ENCODE measurements at places on chromosomes 16 and 17.
A peak's percentile ranks its signal among the peaks of the same experiment; 100 is the strongest.

- DNase-seq = peak; percentile 48
These were observed 643 bp downstream of the HSDL1 start for GRCh38 chr16:84144209-84144858.

GRCh38 chr16:6209355-6209930 lies 1111.8 kb upstream of the EEF2KMT start:
- no peak for DNase-seq

GRCh38 chr17:48611213-48611612 lies 396 bp upstream of the HOXB7 start:
- no peak for DNase-seq

DNA sequence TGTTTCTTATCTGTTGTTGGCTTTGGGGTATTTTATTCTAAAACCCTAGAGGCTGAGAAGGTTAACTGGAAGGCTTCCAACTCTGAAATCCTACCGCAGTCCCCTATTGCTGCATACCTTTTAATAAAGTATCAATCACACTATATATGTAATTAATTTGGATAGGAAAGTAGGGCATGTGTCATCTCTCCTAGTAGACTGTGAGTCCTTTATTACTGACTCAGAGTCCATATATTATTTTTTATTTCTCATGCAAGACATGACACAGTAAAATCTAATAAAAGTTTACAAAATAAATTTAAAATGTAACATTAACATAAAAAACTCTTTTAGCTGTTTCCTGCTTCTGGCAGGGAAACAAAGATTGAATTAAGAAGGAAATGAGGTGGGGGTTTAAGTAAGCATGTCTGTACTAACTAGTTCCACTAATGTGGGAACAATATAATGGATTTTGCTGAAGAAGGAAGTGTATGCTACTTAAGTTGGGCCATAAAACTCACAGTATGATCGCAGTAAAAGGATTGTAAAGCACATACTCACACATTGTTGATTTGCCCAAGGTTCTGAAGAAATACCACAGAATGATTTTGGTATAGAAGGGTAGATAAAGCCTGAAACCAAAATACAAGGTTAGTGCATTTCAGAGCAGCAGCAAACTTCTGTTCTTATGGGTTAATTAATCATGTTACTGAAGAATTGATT lies 97.6 kb upstream of the HLF start:
- DNase-seq = no peak

DNA sequence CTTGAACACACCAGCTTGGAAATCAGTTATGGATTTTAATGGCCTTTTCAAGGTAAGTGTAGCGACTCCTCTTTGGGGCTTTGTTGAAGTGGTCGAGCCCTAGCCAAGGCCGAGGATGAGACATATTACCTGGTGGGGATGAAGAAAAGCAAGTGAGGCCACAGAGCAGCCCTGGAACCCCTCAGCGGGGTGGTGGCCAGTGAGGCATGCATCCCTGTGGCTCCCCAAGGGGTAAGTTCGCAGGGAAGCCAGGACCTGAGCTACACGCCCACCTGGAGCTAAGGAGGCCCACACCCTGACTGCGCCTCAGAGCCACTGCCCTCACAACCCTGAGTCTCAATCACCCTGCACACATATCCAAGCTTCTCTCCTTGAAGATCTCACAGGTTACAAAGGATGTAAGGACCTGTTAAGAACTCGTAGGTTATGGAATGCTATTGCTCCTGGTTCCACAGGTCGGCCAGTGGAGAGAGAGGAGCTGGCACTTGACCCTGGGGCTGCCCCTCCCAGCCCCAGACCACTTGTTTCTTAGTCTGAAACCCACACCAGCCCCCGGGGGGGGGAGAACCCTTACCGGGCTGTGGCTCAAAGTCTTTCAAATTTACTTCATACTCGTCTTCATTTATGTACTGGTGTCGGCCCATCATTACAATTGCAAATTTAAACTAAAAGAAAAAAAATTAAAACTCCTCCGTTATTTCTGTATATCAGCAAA lies 12.0 kb downstream of the LITAFD start:
- DNase-seq = no peak

DNA sequence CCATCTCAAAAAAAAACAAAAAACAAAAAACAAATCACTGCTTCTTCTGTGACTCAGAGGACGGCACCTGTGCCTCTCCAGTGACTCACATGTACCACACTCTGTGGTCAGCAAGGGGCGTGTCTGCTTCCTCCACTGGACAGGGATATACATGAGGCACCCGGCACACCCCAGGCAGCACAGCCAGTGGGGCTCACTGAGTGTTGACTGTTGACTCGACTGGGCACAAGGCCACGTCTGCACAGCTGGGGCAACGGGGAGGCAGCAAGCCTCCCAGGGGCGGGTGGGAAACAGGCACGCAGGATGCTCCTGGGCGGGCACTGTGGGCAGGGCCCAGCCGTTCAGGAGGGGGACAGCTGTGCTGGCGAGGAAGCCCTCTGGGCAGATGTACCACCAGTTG lies 64.1 kb downstream of the TIMM22 start:
- peak; percentile 68 for DNase-seq

DNA sequence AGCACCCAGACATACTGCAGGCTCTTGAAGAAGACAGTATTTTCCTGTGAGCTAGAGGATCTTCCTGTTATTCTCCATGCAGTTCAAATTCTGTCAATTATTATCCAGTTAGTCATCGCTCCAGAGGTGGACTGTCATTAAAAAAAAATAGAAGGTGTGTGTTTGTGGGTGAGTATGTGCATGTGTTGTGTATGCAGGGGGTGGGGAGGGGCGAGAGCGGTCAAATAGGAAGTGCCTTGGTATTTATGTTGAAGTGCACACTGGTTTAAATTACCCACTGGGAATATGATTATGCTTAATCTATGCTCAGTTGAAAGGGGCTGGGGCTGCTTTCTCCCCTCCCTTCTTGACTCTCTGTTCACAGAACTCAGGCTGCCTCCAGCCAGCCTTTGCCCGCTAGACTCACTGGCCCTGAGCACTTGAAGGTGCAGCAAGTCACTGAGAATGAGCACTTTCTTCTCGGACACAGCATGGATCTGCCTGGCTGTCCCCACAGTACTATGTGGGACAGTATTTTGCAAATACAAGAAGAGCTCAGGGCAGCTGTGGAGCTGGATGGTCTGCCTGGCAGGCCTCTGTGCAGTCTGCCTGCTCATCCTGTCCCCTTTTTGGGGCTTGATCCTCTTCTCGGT lies at the start of gene HSD17B2:
Gene HSD17B2 (plus strand): TSS at position 273 of the 632 bp plus-strand sequence. CDS start 172 bp downstream, at position 445.
- DNase-seq = no peak

DNA sequence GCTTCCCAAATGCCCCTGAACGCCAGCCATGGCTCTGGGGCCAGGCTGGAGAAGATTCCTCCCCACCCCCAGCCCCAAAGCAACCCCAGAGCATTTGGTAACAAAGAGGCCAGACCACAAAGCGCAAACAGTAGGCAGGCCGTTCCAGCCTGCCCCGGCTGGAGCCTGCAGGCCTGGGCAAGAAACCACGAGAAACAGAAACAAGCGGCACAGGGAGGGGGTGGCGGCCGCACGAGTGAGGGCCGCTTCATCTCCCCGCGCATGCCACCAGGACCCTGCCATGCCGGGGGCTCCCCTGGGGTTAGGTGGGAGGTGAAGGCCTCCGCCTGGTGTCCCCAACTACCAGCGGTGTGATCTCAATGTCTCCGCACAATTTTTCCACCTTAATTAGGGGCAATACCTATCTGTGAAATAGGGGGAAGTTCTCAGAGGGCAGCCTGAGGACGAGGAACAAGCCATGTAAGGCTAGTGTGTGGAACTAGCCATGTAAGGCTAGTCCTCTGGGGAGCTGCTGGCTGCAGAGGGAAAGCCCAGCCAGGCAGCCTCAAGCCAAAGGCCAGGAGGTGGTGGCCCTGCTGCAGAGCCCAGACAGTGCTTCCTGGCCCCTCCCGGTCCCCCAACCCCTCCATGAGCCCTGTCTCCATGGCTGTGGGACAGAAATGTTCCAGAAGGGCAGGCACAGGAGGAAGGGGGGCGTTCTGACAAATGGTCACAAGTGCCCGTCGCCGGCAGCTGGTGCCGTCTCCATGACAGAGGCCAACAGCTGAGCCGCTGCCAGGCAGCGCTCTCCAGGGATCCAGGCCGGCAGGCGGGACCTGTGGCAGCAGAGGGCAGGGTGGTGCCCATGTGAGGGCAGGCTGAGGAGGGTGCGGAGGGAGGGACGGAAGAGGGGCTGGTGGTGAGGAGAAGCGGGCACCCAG lies 14.5 kb upstream of the MTSS2 start:
- no peak for DNase-seq

- no peak for DNase-seq
These were observed 82.8 kb upstream of the GNG13 start for GRCh38 chr16:883340-883739.

DNA sequence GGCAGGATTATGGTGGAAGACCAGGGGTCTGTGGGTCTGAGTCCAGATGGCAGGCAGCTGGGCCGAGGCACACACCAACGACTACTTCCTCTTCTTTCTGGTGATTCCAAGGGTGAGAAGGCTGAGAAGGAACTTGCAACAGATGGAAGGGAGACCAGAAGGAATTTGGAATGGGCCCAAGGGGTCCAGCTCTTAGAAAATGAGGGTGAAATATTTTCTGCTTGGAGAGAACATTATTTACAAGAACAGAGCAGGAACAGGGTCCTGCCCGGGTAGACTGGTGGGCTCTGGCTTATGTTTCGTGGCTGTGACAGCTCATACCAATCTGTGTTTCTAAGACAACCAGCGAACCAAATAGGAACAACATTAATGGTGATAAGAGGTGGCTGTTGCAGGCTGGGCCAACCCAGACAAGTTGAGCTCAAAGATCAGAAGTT lies 36.6 kb downstream of the CCDC42 start:
- DNase-seq = no peak

DNA sequence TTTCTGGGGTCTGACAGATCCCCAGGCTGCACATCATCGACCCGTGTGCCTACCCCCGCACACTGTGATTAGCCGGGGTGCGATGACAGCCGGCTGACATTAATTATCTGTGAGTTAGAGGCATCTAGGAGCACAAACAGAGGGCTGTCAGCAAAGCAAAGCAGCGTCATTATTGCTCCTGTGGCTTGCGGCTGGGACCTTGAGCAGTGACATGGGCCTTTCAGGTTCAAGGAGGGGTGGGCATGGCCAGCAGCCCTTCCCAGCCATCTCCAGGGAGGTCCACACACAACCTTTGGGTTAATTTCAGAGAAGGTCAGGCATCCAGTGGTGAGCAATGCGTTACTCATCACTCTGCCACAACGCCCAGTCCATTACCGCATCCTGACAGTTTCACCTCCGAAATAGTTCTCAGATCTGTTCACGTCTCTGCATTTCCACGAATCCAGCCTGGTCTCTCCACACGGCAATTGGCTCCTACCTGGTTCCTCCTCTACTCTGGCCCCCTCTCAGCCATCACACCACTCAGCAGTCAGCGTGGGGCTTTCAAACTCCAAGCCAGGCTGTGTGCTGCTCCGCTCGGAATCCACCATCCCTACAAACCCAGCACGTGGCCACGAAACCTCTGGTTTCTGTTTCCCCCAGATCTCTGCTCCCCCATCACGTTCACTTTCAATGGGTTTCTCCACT lies 249.7 kb upstream of the C16orf82 start:
- DNase-seq = no peak

DNA sequence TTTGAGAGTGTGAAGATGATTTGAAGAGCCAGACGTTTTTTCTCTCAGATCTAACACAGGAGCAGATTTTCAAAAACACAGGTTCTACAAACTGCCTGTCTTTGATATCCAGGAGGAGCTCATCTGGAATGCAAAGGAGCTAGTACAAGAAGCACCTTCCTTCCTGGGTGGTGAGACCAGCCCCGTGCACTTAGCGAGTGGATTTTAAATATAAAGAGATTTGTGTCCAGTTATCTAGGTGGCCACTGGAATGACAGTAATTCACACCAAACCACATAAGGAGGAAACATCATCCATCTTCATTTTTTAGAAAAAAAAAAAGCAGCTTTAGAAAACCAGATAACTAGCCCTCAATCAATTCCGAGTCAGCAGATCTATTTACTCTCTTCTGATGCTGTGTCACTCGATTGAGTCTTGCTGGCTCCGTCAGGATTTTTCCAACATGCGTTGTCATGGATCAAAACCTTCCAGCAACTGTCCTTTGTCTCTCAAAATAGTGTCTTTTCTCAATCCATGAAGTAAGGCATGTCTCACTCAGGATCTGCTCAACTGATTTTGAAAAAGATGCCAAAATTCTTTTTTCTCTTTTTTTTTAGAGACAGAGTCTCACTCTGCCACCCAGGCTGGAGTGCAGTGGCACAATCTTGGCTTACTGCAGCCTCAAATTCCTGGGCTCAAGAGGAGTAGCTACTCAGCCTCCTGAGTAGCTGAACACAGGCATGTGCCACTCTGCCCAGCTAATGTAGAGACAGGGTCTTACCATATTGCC lies 451.2 kb upstream of the PSMD7 start:
- DNase-seq = no peak

DNA sequence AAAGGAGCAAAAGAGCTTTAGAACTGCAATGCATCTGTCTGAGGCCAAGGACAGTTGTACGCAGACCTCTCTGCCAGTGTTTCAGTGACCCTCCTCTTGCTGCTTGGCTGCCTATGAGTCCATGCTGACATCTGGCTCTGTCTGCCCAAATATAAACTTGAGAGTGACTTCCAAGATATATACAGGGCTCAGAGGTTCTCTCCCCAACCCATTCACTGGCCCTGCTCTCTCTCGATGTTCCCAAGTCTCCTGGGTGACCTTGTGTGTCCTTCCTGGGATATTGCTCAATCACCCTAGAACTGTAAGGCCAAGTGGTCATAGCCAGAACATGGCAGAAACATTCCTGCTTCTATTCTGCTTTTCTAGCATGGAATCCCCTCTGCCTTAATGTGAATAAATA lies 716.3 kb downstream of the WWOX start:
- DNase-seq = no peak
